Stimulated activated CD4-positive, alpha-beta T cell treated with anti-CD3 and anti-CD28 coated beads, Interleukin-4, amount 100 ng/mL, for 24 hours (primary cell): ENCODE measurements at places on chromosomes 6 and 20.
A peak's percentile ranks its signal among the peaks of the same experiment; 100 is the strongest.

DNA sequence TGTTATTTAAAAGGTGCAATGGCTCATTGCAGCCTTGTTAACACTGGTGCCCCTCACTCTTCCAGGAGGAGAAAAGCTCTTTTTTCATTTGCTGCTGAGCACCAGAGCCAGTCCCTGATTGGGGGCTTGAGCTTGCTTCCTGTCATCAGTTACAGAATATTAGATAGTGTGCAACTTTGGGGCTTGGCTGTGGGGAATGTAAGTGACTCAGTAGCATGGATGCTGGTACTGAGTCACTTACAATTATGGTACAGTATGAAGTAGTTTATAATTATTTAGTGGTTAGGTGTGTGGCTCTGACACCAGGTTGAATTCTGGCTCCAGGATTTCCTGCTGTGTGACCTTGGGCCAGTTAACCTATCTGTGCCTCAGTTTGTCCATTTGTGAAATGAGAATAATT, 37.6 kb downstream of the ANKS1A start:
- DNase-seq = no peak

GRCh38 chr6:169592558-169592957, 109.3 kb downstream of the WDR27 start:
- DNase-seq = no peak

GRCh38 chr6:142412658-142413057, 110.9 kb downstream of the ADGRG6 start:
- DNase-seq = no peak

DNA sequence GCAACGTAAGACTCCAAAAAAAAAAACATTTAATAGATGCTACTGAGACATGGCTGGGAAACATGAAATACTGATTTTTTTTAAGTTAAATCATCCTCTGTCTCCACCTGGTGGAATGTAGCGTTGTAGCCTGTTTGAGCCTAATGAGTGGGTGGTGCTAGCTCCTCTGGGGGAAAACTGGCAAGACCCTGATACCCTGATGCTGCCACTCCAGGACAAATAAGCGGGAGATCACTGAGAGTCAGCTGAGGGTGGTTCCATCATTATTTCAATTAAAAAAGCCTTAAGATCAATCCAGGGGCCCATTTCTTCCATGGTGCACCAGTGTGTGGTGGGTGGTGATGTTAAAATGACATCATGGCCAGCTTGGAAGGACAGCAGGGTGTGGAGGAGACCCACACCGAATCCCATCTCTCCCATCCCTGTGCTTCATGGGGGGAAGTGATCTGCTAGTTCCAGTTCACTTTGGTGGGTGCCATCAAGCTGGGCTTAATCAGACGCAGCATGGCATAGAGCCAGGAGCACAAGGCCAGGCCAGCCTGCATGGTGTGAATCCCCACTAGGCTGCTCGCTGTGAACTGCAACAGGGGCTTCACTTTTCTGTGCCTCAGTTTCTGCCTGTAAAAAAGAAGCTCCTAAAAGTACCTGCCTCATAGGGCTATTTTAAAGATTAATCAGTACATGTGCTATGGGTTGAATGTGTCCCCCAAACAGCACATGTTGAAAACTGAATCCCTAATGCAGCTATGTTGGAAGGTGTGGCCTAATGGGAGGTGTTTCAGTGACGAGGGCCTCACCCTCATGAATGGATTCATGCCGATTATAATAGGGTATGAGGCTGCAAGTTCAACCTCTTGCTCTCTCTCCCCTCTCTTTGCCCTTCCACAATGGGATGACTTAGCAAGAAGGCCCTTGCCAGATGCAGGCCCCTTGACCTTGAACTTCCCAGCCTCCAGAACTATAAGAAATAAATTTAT, 13.0 kb upstream of the MRPS10 start:
- DNase-seq = no peak

- DNase-seq = no peak
Observed at GRCh38 chr6:47144306-47144705, 102.2 kb upstream of the ADGRF1 start.

GRCh38 chr6:126268092-126268491, 71.8 kb upstream of the CENPW start:
- no peak for DNase-seq

DNA sequence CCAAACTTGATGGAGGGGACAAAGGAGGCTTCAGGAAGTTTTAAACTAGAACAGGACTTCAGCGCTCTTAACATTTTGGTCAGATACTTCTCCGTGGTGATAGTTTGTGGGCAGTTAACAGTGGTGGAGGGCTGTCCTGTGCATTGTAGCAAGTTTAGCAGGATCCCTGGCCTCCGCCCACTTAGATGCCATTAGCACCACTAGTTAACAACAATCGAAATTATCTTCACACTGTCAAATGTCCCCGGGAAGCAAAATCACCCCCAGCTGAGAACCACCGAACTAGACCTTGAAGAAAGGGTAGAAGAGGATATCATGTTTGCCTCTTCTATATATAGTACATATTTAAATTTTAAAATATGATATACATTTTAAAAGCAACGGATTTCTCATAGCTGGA, 13.6 kb downstream of the E2F3 start:
- DNase-seq = no peak

GRCh38 chr6:36963451-36964290, 9.1 kb downstream of the PI16 start:
- no peak for DNase-seq

- DNase-seq = no peak
Observed at GRCh38 chr6:136249336-136249735, 775 bp downstream of the MTFR2 start.

DNA sequence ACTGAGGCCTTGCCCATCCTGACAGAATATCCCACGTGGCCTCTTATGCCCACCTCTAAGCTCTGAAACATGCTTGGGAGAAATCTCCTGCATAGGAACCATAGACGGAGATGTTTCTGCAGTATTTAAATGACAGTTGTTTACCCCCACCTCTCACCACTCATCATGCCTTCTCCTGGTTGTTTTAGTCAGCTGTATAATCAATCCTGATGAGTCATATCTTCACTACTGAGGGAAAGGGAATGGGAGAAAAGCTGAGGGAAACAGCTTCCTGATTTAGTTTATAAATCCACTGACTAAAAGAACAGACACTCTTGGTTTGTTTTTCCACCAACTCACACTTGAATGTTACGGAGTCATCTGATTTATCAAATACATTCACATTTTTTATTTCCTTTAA, 113.2 kb upstream of the TENT5A start:
- DNase-seq = no peak

GRCh38 chr6:119385994-119386393, 36.4 kb upstream of the MAN1A1 start:
- DNase-seq = no peak

GRCh38 chr6:169959136-169960002, 207.9 kb downstream of the ERMARD start:
- DNase-seq = peak; percentile 54

DNA sequence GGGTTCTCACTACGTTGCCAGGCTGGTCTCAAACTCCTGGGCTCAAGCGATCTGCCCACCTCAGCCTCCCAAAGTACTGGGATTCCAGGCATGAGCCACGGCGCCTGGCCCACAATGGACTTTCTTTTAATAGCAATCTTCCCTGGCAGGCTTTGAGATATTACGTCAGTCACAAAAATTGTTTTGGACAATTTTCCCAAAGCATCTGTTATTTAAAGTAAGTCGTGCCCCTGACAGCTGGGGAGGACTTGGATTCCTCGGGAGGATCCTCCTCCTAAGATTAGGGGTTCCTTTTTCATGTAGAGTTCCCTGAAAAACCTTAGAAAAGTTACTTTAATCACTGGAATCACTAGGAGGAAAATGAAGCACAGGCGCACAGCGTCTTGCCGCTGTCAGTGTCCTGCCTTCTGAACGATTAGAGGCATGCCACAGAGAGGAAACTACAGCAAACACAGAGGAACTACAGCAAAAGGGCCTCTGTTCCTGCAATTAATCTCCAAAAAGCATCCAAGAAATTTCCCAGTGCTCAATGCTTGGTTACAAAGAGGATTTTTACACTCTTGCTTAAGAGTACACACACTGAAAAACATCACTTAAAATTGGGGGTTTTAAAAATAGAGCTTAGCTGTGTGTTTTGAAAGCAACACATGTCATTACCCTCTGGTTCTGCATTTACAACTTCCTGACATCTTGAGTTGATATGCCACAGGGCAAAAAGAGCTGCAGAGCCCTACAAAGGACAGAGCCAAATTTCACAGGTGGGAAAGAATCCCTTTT, 4.5 kb downstream of the ACSS1 start:
- DNase-seq = no peak

GRCh38 chr6:151483994-151484393, 9.8 kb upstream of the CCDC170 start:
- no peak for DNase-seq

DNA sequence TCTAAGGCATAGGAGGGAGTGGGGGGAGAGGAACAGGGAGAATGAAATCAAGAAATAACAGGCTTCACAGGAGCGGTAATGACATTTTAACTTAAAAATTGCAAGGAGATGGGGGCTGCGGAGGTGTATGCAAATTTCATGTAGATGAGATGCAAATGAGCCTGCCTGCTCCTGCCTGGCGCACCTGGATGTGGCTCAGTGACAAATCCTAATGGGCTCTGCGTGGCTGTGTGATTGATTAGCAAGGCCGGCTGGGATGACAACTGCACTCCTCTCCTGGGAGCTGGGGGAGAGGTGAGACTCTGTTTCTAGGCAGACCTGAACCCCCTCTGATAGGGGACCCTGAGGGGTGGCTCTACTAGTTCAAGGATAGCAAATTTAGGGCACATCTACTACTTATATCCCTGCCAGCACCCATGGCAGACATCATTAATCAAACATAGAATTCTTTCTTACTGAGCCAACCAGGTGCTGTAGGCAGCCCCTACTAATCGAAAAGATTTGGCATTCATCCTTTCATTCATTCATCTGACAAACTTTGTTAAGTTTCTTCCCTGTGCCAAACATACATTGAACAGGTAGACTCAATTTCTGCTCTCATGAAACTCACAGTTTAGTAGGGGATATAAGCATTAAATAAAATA, 38.4 kb upstream of the TGM2 start:
- no peak for DNase-seq

- no peak for DNase-seq
Observed at GRCh38 chr6:37496951-37497885, 2.5 kb downstream of the CCDC167 start.

- DNase-seq = no peak
Observed at GRCh38 chr6:169964486-169965180, 213.2 kb downstream of the ERMARD start.

DNA sequence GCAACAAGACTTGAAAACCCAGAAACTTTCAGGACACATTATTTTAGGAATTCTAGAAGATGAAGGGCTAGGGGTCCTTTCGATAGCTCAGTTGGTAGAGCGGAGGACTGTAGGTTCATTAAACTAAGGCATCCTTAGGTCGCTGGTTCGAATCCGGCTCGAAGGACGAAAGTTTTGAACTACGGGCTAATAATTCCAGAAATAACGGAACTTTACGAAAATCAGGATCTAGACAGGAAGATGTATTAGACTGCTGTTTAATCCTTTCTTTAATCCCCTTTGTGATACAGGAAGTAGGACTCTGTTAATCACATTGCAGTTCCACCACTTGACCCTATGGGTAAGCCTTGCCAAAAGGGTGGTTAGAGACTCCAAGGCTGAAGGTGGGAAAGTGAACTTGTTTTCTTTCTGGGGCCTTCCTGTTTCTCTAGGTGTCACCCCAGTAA, 21.2 kb upstream of the ABT1 start:
- no peak for DNase-seq

GRCh38 chr6:139635401-139636130, 261.1 kb upstream of the CITED2 start:
- no peak for DNase-seq

DNA sequence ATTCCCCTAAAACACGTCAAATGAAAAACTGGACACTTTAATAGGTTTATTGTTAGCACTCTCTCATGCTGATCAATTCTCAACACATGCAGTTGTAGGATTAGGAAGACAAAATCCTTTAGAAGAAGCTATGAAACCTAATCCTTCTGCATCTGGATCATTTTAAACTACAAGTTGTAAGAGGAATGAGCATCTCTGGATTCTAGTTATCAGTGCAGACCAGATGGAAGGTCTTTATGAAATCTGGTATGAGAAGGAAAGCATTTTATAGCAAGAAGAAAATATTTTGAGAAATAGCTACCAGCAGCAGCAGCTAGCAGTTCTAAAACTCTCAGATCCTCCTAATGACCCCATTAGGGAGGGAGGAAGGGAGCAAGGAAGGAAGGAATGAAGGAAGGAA, 4.1 kb downstream of the HTR1E start:
- no peak for DNase-seq

DNA sequence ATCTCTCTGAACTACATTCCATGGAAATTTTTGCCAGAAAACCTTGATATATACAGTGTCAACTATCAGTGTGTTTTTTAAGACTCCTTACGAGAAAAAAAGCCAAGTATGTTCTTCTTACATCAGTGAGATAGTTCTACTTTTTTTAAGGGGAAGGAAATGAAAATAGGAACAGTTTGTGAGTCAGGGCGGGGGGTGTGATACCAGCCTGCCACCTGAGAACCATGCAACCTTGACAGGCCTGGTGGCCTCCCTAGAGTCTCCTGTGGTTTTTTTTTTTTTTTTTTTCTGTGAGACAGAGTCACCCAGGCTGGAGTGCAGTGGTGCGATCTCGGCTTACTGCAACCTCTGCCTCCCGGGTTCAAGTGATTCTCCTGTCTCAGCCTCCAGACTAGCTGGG, 96.3 kb upstream of the GCM1 start:
- peak; percentile 17 for DNase-seq

- no peak for DNase-seq
Observed at GRCh38 chr6:139568956-139569538, 194.6 kb upstream of the CITED2 start.
